ENCODE measurements at places on chromosomes 3 and 15.

DNA sequence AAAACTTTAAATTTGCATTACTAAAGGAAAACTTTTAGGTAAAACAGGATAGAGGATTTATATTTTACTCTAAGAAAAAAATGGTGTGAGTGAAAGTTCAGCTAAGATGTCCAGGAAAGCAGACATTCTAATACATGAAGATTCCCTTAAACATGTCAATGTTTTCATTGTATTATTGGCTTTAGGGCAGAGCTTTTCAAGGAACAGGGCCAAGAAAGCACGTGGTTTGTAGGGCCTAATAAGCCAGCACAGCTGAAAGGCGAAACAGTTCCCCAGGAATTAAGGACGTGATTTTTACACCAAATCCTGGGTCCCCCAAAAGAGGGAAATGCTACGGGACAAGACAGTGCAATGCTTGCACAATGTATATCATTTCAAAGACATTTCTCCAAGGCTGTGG lies 48.6 kb upstream of the MKRN3 start:
- no peak for DNase-seq

DNA sequence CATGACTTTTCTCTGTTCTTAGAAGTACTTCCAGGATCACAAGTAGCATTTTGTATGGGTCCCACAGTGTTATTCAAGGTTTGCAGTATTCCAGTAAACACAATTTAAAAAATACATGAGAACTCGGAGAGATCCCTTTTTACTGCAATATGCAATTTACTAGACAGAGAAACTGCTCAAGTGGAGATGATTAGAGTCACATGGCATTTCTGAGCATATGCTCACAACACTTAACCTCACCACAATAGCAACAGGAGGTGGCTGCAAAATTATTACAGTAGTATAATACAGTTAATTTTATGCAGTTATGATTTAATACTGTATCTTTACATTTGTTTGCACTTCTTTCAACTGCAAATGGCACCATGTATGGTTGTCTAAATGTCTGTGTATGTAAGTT lies 87.5 kb downstream of the PIK3CB start:
- no peak for DNase-seq

DNA sequence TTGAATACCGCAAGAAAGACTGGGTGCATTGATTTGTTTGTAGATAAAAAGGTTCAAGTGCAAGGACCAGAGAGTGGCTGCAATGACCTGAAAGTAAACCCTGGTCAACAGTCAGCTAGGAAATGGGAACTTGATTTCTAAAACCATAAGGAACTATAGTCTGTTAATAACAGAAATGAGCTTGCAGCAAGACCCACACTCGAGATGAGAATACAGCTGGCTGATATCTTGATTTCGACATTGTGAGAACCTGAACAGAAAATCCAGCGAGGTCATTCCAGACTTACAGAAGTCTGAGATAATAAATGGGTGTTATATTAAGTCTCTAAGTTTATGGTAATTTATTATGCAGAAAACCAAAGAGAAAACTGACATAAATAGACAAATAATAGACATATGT lies 177.3 kb downstream of the NFKBIZ start:
- no peak for DNase-seq

DNA sequence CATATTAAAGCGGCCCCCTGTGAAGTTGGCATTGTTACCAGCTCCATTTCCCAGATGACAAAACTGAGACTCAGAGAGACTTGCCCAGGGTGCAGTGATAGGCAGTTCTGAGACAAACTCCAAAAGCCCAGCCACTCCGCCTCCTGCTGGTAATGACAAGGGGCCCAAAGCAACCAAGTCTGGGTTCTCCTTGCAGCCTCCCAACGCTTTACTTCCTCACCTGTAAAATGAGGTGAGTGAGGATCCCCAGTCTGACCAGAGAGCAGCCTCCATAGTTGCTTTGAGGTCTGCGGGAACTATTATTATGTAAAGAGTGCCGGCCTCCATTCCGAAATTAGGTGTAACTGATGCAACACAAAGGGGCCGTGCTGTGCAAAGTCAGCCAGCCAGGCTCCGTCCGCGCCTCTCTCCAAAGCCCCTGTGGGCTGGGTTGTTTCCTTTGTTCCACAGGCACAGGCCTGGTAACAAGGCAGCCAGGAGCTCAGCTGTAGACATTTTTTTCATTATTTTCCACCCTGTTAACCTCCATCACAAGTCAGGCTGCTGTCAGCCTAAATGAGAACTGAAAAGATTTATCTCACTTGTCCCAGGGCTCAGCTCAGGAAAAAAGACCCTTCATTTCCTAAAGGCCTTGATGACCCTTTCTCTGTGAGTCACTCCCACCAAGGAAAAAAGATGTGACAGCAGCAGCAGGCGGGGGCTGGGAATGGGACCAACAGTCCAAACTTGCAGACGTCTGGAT lies 139.1 kb upstream of the RAD18 start:
- DNase-seq: no peak

GRCh38 chr15:88580532-88580931 lies 34.1 kb upstream of the DET1 start:
- no peak for DNase-seq

DNA sequence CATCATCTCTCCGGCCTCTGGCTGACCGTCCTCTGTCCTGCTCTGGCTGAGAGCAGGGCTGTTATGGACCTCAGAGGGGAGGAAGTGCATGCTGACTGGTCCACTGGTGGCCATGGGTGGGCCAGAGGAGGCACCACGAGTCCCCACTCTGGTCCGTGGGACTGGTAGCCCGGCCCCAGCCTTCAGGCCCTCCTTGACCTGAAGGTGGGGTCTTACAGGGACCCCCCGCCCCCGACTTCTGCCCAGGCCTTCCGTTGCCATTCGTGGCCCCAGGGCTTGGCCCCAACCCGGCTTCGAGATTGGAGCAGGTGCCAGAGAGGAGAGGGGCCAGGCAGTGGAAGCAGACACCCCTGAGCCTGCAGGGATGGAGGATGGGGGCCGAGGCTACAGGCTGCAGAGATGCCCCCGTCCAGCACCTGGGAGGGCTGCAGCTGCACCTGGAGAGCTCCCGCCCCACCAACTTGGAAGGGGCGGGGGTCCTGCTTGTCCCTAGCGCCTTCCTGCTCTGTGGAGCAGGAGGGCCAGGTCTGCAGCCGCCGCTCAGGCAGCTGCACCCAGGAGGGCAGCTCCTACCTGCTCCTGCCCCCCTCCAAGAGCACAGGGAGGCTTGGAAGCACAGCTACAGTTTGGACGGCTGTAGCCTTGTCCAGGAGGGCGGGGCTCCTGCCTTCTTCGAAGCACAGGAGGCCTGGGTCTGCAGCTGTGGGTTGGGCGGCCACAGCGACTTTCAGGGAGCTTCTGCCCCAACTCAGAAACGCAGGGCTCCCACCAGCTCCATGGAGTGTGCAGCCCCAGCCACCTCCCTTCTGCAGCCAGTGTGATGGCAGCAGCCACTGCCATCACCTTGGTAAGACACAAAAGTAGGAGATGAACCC lies 142.5 kb downstream of the KLF13 start:
- DNase-seq: no peak
